ENCODE measurements at places on chromosomes 6 and 20.

- peak; percentile 3 for DNase-seq
Measured at GRCh38 chr6:135498185-135498841, 773 bp upstream of the AHI1 start.

GRCh38 chr6:82980086-82980485 lies 85.6 kb downstream of the UBE3D start:
- DNase-seq: no peak

DNA sequence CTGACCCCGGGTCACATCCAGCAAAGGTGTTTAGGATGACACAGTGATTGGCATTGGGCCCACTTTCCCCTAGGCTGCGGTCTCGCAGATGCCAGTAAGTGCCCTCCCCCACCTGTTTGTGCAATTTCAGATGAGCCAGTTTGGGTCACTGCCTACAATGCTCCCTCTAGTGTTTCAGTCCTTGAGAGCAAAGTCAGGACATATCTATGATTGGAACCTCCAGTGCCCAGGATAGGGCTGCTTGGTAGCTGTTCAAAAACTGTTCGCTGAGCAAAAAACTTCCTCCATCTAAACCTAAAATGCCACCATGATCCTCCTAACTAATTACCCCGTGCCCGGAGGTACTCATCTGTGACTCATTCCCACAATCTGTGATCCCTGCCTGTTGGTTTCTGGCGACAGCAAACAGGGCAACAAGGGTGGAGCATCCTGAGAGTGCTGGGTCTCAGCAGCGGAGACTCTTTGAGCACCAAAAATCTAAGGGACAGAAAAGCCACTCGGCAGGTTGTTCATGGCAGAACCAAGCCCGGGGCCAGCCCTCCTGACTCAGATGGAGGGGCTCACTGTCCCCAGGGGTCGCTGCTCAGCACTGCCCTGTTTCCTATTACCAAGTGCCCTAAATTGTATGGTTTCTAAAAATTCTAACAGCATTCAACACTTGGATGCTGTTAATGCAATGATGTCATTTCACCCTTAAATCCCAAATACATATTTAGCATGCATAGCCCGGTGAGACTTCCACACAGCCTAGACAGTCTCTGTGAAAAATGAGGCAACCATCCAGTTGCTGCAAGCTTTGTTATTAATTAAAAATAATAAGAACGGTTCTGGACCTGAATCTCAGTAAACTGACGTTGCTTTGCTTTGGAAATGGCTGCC lies 5.0 kb downstream of the VSX1 start:
- DNase-seq: no peak

- no peak for DNase-seq
Measured at GRCh38 chr6:38489951-38490350, 149.8 kb downstream of the BTBD9 start.

GRCh38 chr20:1507276-1507675 lies 16.1 kb upstream of the SIRPB2 start:
- no peak for DNase-seq

GRCh38 chr20:44916586-44916985 lies 6.7 kb downstream of the PABPC1L start:
- no peak for DNase-seq

GRCh38 chr20:37896932-37897548 lies 5.9 kb upstream of the VSTM2L start:
- DNase-seq: no peak

DNA sequence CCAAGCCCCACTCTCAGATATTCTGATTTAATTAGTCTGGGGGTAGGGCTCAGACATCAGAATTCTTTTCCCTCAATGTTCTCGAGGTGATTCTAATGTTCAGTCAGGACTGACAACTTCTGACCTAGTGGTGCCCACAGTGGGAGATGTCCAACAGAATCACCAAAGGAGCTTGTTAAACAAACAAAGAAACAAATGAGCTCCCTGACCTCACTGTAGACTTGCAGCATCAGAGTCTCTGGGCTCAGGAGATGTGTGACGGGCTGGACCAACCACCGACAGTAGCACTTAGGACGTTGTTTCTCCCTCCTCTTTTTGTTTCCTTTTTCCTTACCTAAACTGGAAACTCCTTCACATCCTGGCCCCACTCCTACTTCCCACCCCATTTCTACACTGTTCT lies 49.3 kb downstream of the CLIC5 start:
- DNase-seq: no peak

- DNase-seq: no peak
Measured at GRCh38 chr6:99185525-99185924, 163.9 kb downstream of the FAXC start.

DNA sequence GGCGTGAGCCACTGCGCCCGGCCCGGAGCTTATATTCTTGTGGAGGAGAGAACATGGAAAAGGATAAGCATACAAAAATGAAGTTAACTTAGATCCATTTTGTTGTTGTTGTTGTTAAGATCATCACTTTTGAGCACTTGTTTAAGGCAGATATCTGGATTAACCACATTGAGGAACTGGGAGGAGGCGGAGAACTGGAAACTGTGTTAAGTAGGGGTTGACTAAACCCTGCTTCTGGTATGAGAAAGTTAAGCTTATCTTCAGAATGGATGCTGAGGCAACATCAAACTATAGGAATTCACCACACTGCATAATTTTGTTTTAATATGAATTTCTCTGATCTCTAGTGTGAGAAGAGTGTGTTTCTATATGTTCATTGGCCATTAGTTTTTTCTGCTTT lies 57.6 kb downstream of the GCNT2 start:
- no peak for DNase-seq

DNA sequence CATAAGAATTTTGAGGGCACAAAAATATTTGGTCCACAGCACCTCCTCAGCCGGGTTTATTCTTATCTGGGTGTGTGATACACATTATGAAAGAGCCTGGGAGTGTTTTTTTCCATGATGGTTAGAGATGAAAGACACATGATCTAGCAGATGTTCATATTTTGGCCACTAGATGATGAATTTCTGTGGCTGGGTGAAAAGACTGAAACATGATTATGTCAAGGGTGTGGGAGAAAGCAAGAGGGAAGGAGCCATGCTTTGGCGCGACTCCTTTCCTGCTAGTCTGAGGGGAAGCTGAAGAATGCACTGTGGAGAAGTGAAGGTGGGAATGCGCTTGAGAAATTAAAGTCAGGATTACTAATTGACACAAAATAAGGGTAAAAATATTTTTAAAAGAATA lies 102.3 kb downstream of the SH3BGRL2 start:
- no peak for DNase-seq

- DNase-seq: no peak
Measured at GRCh38 chr6:113995634-113996033, 24.7 kb upstream of the HDAC2 start.

- DNase-seq: no peak
Measured at GRCh38 chr6:78308025-78308424, 559.3 kb upstream of the IRAK1BP1 start.

- DNase-seq: no peak
Measured at GRCh38 chr6:111358454-111358853, 124.6 kb downstream of the REV3L start.

- DNase-seq: no peak
Measured at GRCh38 chr20:38173237-38174156, 8.4 kb upstream of the TGM2 start.

DNA sequence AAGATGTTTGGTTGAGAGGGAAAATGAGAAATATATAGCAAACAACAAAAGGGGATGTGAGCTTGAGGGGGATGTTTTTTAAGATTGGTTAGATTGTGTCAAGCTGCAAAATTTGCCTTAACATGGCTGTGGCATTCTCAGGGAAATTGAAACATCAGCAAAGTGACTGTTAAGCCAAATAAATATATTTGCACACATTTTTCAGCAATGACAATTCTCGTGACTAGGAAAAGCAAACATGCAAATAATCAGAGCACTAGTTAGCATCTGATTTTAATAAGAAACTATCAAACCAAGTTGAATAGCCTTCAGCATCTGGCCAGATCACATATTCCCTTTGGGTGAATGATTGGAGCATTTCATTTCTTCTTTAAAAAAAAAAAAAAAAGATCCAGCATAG lies 262.8 kb downstream of the TBC1D7 start:
- DNase-seq: no peak

- no peak for DNase-seq
Measured at GRCh38 chr6:132872923-132873322, 58.6 kb downstream of the RPS12 start.

DNA sequence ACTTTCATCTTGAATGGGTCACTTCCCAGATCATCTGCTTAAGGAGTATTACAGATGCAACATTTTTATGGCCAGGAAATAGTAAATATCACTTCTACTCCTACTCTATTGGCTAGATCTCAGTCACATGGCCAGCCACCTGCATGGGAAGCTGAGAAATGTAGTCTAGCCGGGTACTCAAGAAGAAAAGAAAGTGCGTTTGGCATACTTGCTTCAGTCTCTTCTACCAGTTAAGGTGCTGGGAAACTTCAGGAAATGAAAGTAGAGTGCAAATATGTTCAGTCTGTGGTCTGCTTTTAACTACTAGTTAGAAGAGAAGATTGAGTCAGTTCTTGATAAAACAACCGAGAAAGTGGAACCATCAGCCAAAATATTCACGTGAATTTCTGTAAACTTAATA lies 129.2 kb downstream of the PDSS2 start:
- no peak for DNase-seq

DNA sequence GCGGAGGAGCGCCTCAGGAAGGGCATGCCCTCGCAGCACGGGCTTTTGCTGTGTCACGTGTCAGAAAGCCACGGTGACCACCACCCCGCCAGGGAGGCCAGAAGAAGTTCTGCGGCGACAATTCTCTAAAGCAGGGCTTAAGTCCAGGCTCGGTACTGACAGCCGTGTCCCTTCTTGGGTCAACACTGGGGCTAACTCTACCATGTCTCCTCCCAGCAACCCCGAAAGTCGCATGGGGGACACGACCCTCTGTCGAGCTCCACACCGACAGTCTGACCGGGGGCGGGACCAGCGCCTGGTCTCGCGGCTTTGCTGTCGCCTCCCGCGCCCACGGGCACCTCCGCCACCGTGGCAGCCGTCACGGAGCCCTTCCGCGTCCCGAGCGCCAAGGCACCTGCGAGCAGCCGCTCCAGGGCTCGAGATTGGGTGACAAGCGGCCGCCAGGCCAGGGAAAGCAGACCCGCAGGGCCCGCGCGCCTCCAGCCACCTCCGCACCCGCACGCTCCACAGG lies 534 bp downstream of the NANP start:
- DNase-seq: no peak

DNA sequence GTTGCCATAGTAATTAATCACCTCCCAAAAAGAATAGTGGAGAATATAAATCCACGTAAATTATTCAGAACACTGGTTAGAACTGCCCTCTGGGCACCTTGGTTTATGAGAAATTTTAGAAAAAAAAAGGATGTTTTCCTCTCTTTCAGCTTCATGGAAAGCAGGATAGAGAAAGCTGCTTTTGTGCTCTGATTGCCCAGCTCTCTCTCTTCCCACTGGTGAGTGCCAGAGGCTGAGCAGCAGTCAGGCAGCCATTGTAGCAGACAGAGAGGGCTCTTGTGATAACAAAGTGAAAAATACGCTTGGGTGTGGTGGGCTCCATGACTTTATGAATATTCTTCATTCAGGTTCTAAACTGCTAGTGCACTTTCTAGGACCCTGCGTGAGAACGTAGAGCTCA lies 26.4 kb downstream of the SLC35F1 start:
- no peak for DNase-seq

GRCh38 chr6:33175436-33176069 lies 16.7 kb downstream of the COL11A2 start:
- DNase-seq: no peak

DNA sequence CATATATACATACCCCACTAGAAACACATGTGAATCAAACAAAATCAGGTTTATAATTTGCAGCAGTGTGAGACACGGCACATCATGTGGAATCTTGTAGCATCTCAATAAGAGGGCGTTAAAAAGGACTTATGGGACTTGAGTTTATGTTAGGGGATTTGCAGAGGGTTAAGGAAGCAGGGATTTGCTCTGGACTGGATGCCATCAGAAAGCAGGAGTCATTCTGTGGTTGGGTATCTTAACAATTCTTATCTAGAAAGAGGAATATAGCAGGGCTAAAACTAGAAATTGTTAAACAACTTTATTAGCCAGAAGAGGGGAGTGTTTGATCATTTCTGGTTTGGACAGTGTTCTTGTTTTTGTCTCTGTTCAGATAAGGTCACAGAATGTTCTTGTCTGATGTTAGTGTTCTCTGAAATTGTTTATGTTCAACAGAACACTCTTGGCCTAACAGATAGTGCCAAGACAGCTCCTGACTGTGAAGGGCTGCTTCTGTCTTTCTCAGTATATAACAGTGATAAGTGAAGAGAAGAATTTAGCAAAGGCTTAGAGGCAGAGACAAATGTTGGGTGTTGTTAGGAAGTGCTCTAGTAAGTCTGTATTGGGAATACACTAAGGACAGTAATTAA lies 39.2 kb downstream of the LIN28B start:
- no peak for DNase-seq

- no peak for DNase-seq
Measured at GRCh38 chr20:41619360-41620100, 1.4 kb upstream of the CHD6 start.

DNA sequence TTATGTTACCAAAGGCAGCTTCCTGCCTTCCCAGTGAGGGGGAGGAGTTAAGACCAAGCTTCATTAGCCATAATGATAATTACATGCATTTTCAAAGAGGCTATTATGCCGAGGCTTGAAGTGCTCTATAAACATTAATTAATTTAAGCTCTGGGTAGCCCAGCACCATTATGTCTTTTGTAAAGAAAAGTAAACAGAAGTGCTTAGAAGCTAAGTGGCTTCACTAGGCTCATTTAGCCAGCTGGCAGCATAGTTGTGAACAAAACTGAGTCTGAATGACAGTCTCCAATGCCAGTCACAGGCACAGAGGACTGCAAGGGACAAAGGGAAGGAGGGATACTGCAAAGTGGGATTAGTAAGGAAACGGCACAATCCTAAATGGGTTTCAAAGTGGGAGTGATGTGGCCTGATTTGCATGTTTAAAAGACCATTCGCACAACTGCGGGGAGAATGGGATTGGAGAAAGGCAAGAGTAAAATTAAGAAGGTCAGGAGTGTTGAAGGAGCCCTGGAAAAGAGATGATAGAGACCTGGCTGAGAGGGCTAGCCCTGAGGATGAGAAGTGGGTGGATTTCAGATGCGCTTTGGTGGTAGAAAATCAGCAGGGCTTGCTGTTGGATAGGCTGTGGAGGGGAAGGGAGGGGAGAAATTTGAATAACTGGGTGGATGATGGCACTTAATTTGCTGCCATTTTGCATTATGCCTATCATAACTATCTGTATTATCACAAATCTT lies 20.1 kb upstream of the ISM1 start:
- DNase-seq: no peak

- peak; percentile 28 for DNase-seq
Measured at GRCh38 chr6:107822176-107823046, 1.7 kb downstream of the SCML4 start.

- no peak for DNase-seq
Measured at GRCh38 chr6:160102956-160103824, 18.4 kb upstream of the SLC22A1 start.

DNA sequence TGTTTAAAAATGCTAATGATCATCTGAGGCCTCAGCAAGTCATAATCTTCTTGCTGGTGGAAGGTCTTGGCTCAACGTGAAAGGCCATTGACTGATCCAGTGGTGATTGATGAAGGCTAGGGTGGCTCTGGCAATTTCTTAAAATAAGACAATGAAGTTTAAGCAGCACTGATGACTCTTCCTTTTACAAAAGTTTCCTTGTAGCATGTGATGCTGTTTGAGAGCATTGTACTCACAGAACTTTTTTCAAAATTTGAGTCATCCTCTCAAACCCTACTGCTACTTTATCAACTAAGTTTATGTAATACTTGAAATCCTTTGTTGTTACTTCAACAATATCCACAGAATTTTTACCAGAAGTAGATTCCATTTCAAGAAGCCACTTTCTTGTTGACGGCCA lies 382.3 kb downstream of the ESR1 start:
- no peak for DNase-seq

- no peak for DNase-seq
Measured at GRCh38 chr6:142334294-142334693, 32.5 kb downstream of the ADGRG6 start.

Measured in activated CD4-positive, CD25-positive, alpha-beta regulatory T cell (primary cell).